ENCODE measurements at places on chromosomes 4 and X.
A peak's percentile ranks its signal among the peaks of the same experiment; 100 is the strongest.

DNA sequence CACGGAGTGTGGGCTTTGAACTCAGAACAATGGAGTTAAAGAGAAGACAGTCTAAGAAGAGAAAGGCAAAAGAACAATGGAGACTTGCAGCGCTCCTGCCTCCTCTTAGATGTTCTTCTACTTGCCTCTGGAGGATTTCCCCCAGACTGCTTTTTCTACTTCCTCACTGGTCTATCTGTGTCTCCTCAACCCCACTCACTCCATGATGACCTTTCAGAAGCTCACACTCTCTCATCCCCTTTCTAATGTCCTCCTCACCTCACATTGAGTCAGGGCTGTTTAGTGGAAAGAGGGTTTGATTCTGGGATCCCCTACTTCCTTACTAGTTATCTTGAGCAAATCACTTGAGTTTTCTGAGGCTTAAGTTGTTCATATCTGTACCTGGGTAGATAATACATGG, 12.2 kb upstream of the HERC6 start:
- no peak for DNase-seq

GRCh38 chr4:94564252-94564651, 112.5 kb downstream of the PDLIM5 start:
- no peak for DNase-seq

GRCh38 chr4:147950261-147950660, 218.4 kb downstream of the ARHGAP10 start:
- no peak for DNase-seq

DNA sequence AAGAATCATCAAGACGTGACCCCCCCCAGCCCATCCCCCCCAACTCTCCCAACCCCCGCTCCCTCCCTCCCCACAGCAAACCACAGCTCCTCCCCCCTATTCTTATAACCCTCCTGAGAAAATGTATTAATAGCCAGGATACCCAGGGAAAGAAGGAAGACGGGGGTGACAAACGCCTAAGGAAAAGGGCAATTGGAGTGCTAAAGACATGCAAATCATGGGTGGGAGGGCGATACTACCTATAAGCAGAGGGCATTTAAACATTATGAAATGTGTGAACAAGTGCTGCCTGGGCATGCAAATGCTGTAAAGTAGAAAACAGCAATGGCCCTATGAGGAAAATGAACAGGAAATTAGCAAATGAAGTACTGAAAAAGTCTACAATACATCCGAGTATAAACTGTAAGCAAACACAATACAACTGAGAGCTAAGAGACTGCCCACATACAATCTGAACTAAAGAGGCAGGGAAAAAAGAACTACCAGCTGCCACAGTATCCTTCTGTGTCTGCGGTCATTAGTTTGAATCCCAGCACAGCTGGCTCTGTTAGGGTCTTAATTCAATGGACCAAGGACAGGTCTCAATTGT, 2.4 kb downstream of the CXXC4 start:
- no peak for DNase-seq

DNA sequence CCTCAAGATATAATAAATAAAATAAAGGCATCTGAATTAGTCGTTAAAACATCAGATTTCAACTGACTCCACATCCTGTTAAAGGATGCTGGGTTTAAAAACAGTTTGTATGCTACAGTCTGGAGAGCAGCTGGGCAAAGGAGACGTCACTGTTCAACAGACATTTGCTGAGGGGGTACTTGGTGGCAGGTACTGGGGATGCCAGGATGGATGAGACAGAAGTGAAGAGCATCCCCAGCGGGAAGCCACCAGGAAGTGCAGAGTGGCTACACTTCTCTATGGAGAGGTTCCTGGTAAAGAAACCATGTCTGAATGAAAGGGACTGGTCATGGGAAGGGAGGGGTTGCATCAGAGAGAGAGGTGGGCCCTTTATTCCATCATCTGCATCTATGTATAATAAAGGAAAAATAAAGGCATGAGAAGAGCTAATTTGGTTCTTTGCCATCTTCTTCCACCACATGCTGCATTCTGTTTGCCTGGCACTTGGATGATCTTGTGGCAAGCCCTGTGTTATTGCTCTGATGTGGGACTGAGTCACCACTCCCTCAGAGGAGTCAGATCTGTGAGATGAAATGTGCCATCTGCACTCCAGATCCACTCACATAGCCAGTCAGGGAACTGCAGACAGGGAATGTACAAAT, 145.0 kb downstream of the SOWAHB start:
- DNase-seq, result peak; percentile 45

DNA sequence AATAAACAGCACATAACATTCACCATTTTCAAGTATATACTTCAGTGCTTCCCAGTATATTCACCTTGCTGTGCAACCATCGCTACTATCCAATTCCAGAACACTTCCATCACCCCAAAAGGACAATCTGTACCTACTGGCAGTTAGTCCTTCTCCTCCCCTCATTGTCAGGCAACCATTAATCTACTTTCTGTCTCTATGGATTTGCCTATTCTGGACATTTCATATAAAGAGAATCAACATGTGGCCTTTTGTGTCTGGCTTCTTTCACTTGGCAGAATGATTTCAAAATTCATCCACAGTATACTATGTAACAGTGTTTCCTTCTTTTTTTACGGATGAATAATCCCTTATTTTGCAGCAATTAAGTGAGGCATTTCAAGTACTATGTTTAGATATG, 189.4 kb downstream of the FBXW7 start:
- no peak for DNase-seq

- no peak for DNase-seq
These were observed 205.9 kb downstream of the RAPGEF2 start for GRCh38 chr4:159308566-159309340.
